ENCODE measurements at places on chromosomes 5 and 9. TPM values are rescaled to one million over a fixed set of nuclear protein-coding genes. Genes with fewer than 3 reads are reported as not detected.

Gene MTMR12
- 29.8 TPM for total RNA-seq

- no peak overlapping the region for H3K27ac ChIP-seq
- H3K4me3 ChIP-seq, result no peak overlapping the region
Measured at GRCh38 chr9:113148781-113149510, 1.9 kb upstream of the SLC31A2 start.

Gene NUTM2G
- not detected for total RNA-seq

GRCh38 chr9:127035948-127036347, 86.5 kb downstream of the ANGPTL2 start:
- no peaks in the 10 kb centered on the region for H3K36me3 ChIP-seq
- H3K27ac ChIP-seq, result no peak overlapping the region
- H3K4me1 ChIP-seq, result no peaks in the 10 kb centered on the region
- no peak overlapping the region for H3K4me3 ChIP-seq
- no peak for DNase-seq
- H3K27me3 ChIP-seq, result peaks cover 5% of the 10 kb centered on the region

DNA sequence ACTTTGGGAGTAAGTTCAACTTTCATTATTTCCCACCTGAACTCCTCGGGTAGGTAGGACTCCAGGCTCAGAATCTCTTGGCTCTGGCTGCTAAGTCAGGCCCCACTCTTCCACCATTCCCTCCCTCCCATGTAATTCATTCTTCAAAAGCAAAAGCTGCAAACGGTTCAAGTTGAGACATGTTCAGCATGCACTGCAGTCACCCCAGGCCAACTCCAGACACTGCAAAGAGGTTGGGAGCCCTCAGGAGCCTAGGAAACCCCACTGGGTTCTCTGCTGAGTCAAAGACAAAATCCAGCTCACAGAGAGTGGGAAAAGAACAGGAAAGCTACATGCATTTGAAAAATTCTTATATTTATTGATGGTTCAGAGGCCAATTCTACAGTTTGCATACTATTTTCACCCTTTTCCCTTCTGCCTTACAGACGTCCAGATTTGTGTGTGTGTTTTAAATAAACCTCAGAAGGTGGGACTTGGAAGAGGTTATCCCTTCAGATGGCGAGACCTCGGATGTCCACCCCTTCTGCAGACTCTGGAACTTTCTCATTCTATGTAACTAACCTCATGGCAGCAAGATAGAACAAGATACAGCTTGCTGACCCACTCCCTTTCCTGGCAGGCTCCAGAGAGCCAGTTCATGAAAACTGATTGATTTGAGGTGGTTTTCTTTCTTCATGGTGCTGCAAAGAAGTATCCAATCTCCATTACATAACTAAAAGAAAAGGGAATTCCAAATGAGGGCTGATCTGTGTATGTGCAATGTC, 65.7 kb upstream of the EQTN start:
- H3K27me3 ChIP-seq, result peaks cover 7% of the 10 kb centered on the region
- no peak for DNase-seq
- no peak overlapping the region for H3K4me3 ChIP-seq
- H3K27ac ChIP-seq, result no peak overlapping the region
- peaks cover 24% of the 10 kb centered on the region for H3K4me1 ChIP-seq

Gene ZNF608
- total RNA-seq, result not detected

Gene SH3GL2
- total RNA-seq, result not detected

- H3K36me3 ChIP-seq, result no peaks in the 10 kb centered on the region
- H3K27ac ChIP-seq, result no peak overlapping the region
- DNase-seq, result no peak
- H3K4me1 ChIP-seq, result no peaks in the 10 kb centered on the region
- H3K27me3 ChIP-seq, result no peaks in the 10 kb centered on the region
Measured at GRCh38 chr5:105735704-105736103, 1935.0 kb downstream of the EFNA5 start.

DNA sequence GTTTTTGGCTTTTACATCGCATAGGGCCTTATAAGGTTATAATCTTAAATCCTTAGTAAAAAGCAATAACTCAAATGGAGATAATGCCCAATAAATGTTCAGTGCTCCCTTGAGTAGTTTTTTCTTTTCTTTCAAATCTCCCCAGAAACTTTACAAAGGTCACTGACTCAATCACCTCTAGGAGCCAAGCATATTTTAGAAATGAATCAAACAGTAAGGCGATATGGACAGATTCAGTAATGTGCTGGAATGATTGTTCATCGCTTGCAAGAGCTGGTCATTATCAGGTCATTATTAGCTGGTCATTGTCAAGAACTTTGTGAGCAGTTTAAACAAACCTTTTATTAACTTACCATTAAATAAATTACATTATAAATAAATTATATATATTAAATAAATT, 130.4 kb upstream of the SLIT3 start:
- H3K27me3 ChIP-seq, result peaks cover 2% of the 10 kb centered on the region
- no peak overlapping the region for H3K27ac ChIP-seq
- no peak for DNase-seq
- H3K4me1 ChIP-seq, result no peaks in the 10 kb centered on the region
- H3K36me3 ChIP-seq, result no peaks in the 10 kb centered on the region

- H3K27me3 ChIP-seq, result no peaks in the 10 kb centered on the region
- H3K4me3 ChIP-seq, result no peak overlapping the region
- no peak overlapping the region for H3K27ac ChIP-seq
- H3K4me1 ChIP-seq, result peaks cover 19% of the 10 kb centered on the region
Measured at GRCh38 chr9:77882294-77882693, 149.3 kb downstream of the GNAQ start.

GRCh38 chr9:138047469-138048040, 170.0 kb downstream of the CACNA1B start:
- DNase-seq, result no peak
- no peak overlapping the region for H3K4me3 ChIP-seq
- no peaks in the 10 kb centered on the region for H3K4me1 ChIP-seq
- H3K27ac ChIP-seq, result no peak overlapping the region
- peaks cover 1% of the 10 kb centered on the region for H3K27me3 ChIP-seq

Gene SEC16A
- 81.2 TPM for total RNA-seq

DNA sequence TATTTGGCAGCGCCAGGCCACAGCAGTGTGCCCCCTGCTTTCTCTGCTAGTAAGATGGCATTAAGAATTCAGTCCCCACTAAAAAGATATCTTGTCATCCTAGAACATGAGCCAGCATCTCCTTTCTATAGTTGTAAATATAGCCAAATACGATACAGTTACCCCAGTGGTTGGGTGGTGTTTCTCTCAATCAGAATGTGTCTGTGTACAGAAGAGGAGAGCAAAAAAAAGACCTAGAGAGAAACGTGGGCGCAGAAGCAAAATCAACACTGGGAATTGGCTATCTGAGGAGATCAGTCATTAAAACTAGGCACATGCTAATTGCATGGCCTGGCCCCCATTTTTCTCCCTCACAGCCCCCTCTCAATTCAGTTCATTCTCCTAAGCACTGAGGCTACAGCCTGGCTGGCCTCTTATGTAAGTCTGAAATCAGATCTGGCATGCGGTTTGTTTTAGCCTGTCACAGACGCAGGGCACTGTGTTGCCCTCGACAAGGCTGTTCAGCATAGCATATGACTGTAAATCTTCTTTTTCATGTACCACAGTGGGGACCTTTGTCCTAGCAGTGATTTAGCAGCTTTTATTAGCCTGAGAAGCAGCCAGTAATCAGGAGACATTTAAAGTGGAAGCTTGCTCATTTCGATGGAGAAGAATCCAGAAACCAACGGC, 57.8 kb downstream of the RORB start:
- no peak overlapping the region for H3K27ac ChIP-seq
- H3K36me3 ChIP-seq, result no peaks in the 10 kb centered on the region
- DNase-seq, result no peak
- peaks cover 2% of the 10 kb centered on the region for H3K27me3 ChIP-seq
- H3K4me1 ChIP-seq, result peaks cover 4% of the 10 kb centered on the region
- H3K4me3 ChIP-seq, result no peak overlapping the region

DNA sequence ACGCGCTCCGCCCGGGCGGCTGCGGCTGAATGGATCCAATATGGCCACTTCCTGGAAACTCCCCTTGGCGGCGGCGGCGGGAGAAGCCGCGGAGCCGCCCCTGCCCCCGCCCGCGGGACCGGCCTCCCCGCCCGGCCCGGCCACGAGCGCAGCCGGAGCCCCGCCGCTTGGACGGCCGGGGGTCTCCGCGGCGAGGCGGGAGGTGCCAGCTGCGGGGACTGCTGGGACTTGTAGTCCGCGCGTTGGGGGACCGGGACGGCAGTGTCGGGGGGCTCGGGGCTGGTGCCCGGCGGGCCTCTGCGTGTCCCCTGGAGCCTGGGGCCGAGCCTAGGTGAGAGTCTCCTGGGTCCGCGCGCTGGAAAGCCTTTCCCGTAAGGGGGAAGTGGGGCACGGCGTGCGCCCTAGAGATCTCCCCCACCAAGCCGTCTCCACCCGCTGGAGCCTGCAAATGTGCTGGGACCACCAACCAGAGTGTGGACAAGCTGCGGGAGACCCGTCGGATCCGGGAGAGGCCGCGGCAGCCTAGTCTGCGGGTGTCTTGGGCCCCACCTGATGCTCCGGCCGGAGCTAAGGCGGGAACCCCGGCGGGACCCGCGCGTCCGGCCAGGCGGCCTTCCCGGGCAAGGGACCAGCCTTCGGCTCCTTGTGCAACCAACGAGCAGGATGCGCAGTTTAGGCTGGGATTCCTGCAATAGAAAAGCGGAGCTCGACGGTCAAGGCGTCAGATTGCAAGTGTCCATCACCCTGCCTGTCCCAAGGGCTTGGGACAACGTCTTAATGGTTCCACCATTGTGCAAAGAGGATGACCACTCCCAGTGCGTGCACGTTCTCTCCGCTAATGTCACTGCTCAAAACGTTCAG, at the start of gene SEPTIN8:
SEPTIN8 (minus strand) TSS at position 31 of the 861 bp plus-strand sequence. CDS start 102 bp downstream, outside the sequence.
- peaks cover 44% of the 10 kb centered on the region for H3K27me3 ChIP-seq
- H3K4me3 ChIP-seq, result peak within 1 kb of the TSS; percentile 87
- DNase-seq, result peak; percentile 88
- H3K4me1 ChIP-seq, result peaks cover 46% of the 10 kb centered on the region
- peaks cover 3% of the 10 kb centered on the region for H3K36me3 ChIP-seq

- DNase-seq, result no peak
- no peak overlapping the region for H3K27ac ChIP-seq
- peaks cover 18% of the 10 kb centered on the region for H3K27me3 ChIP-seq
Measured at GRCh38 chr9:23822261-23823169, 3.5 kb downstream of the ELAVL2 start.

GRCh38 chr5:173850659-173851058, 37.5 kb upstream of the CPEB4 start:
- no peak overlapping the region for H3K27ac ChIP-seq
- peaks cover 3% of the 10 kb centered on the region for H3K4me1 ChIP-seq
- no peak for DNase-seq
- peaks cover 3% of the 10 kb centered on the region for H3K27me3 ChIP-seq

Gene CTNND2
- total RNA-seq, result not detected

GRCh38 chr5:2747363-2748162, 3.9 kb downstream of the IRX2 start:
- no peak overlapping the region for H3K27ac ChIP-seq
- no peak overlapping the region for H3K4me3 ChIP-seq
- peaks cover 57% of the 10 kb centered on the region for H3K27me3 ChIP-seq
- H3K4me1 ChIP-seq, result peaks cover 3% of the 10 kb centered on the region
- H3K36me3 ChIP-seq, result peaks cover 8% of the 10 kb centered on the region

Gene TNFSF15
- total RNA-seq, result 1.5 TPM

GRCh38 chr5:142012186-142012785, 541 bp downstream of the GNPDA1 start:
- H3K27ac ChIP-seq, result peak overlapping the region; percentile 90
- DNase-seq, result peak; percentile 85
- peak overlapping the region; percentile 90 for H3K4me3 ChIP-seq
- peaks cover 38% of the 10 kb centered on the region for H3K36me3 ChIP-seq
- H3K4me1 ChIP-seq, result peaks cover 78% of the 10 kb centered on the region

- H3K27ac ChIP-seq, result no peak overlapping the region
- no peaks in the 10 kb centered on the region for H3K27me3 ChIP-seq
- H3K4me1 ChIP-seq, result no peaks in the 10 kb centered on the region
- no peaks in the 10 kb centered on the region for H3K36me3 ChIP-seq
- no peak overlapping the region for H3K4me3 ChIP-seq
- no peak for DNase-seq
Measured at GRCh38 chr5:89954916-89955315, 454.6 kb downstream of the CETN3 start.

GRCh38 chr9:124493218-124493617, 14.0 kb downstream of the NR5A1 start:
- no peak for DNase-seq
- no peak overlapping the region for H3K4me3 ChIP-seq
- no peaks in the 10 kb centered on the region for H3K27me3 ChIP-seq
- peaks cover 3% of the 10 kb centered on the region for H3K4me1 ChIP-seq

Gene PCDHGA12
- 0.12 TPM for total RNA-seq

GRCh38 chr5:86674069-86674468, 56.3 kb downstream of the COX7C start:
- H3K36me3 ChIP-seq, result no peaks in the 10 kb centered on the region
- peaks cover 2% of the 10 kb centered on the region for H3K27me3 ChIP-seq
- H3K4me3 ChIP-seq, result no peak overlapping the region
- no peaks in the 10 kb centered on the region for H3K4me1 ChIP-seq

Gene NOXA1
- total RNA-seq, result 0.36 TPM

DNA sequence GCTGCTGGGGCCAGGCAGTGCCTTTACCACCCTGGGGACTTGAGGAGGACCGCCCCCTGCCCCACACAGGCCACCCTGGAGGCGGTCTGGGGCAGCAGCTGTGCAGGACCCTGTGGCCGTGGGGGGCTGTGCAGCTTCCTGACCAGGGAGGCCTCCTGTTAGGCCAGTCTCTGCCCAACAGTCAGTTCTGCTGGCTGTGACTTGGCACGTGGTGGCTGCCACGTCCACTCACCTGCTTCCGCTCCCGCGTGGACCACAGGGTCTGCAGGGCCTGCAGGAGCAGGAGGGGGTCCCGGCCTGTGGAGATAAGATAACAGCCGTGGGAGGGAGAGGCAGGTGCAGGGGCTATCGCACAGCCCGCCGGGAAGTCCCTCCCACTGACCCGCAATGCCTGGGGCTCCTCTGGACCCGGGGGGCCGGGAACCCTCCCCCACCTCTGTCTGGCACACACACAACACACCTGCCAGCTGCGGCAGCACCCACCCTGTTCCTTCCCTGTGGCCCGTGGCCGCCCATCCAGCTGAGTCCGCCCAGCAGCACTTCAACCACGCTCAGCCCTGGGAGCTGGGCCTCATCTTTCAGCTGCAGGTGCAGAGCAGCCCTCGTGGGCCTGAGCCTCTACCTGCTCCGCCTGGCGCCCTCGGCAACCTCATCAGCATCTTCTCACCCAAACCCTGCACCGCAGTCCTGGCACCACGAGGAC, 39.7 kb downstream of the EXD3 start:
- DNase-seq, result no peak
- H3K4me1 ChIP-seq, result no peaks in the 10 kb centered on the region
- H3K4me3 ChIP-seq, result no peak overlapping the region

Gene PRR16
- not detected for total RNA-seq

GRCh38 chr9:91948101-91948596, 1.9 kb downstream of the ROR2 start:
- H3K36me3 ChIP-seq, result no peaks in the 10 kb centered on the region
- peak overlapping the region; percentile 44 for H3K4me3 ChIP-seq
- H3K27ac ChIP-seq, result no peak overlapping the region
- peaks cover 6% of the 10 kb centered on the region for H3K4me1 ChIP-seq
- DNase-seq, result no peak

DNA sequence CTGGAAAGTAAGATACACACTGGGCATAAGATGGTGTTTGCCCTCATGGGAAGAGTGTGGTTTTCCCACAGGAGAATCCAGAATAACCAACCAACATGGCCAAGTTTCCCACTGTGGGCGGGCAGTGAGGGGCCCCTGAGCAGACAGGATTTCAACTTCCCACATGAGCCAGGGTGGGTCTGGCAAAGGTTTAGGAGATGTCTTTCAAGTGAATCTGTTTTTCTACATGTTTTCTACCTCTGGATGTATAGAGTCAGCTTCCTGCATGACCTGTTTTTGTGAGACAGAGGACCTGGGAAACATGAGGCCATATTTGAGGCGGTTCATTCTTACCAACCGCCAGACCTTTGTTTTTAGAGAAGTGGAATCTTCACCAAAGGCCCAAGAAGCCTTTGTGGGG, 100.5 kb downstream of the TLE4 start:
- peaks cover 2% of the 10 kb centered on the region for H3K36me3 ChIP-seq
- no peak overlapping the region for H3K4me3 ChIP-seq
- no peaks in the 10 kb centered on the region for H3K27me3 ChIP-seq
- peaks cover 5% of the 10 kb centered on the region for H3K4me1 ChIP-seq
- H3K27ac ChIP-seq, result no peak overlapping the region

Measured in activated CD4-positive, alpha-beta T cell treated with anti-CD3 and anti-CD28 coated beads, Interleukin-2, amount 10 ng/mL, durations not matched to agents 24 days and 14 days (primary cell).